B cell (primary cell): ENCODE measurements at places on chromosomes 5 and 9. TPM values are rescaled to one million over a fixed set of nuclear protein-coding genes. Genes with fewer than 3 reads are reported as not detected.

TRAF2 gene
- polyA plus RNA-seq: 25.5 and 35.5 TPM in 2 replicates

PCDHB10 gene
- not detected in 2 replicates for polyA plus RNA-seq

MRNIP gene
- polyA plus RNA-seq: 136 and 178 TPM in 2 replicates

SLC45A2 gene
- not detected in 2 replicates for polyA plus RNA-seq

IFNA2 gene
- not detected in 2 replicates for polyA plus RNA-seq

NMUR2 gene
- not detected in 2 replicates for polyA plus RNA-seq

HTR4 gene
- polyA plus RNA-seq: not detected in 2 replicates

SPTAN1 gene
- 129 TPM in 2 replicates for polyA plus RNA-seq

UAP1L1 gene
- polyA plus RNA-seq: 29.1 and 38.1 TPM in 2 replicates

ADAMTSL2 gene
- polyA plus RNA-seq: 0.03 TPM in 1 of 2 replicates, not detected in the other

DNA sequence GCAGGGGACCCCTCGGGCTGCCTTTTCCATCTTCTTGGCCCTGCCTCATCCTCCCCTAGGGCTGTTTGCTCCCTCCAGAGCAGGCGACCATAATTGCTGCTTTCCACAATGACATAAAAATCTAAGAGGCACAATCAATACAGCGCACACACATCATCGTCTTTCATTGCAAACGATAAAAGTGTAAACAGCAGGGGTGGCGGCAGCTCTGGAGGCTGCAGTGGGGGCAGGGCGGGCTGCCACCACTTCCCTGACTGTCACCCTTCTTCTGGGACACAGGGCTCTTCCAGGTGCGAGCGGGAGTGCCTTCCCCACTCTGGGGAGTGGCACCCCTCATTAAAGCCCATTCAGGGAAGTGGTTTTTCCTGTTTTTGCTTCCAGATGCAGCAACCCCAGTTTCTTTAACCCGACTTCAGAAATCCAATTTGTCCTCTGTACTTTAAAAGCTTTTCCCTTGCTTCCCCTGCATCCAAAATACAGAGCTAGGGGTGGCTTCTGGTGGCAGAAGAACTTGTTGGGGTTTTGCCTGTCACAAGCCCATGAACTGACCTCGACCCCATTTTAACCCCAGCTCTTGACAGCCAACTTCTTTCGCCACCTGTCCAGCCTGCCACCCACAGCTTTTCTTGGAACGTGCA is 45.7 kb downstream of the TSPAN17 start:
- DNase-seq: no peak

GRCh38 chr5:67147760-67148159 is 48.8 kb downstream of the CD180 start:
- DNase-seq: no peak

GRCh38 chr9:21964925-21965385 is 29.2 kb downstream of the CDKN2A start:
- peak; percentile 80 for DNase-seq

DNA sequence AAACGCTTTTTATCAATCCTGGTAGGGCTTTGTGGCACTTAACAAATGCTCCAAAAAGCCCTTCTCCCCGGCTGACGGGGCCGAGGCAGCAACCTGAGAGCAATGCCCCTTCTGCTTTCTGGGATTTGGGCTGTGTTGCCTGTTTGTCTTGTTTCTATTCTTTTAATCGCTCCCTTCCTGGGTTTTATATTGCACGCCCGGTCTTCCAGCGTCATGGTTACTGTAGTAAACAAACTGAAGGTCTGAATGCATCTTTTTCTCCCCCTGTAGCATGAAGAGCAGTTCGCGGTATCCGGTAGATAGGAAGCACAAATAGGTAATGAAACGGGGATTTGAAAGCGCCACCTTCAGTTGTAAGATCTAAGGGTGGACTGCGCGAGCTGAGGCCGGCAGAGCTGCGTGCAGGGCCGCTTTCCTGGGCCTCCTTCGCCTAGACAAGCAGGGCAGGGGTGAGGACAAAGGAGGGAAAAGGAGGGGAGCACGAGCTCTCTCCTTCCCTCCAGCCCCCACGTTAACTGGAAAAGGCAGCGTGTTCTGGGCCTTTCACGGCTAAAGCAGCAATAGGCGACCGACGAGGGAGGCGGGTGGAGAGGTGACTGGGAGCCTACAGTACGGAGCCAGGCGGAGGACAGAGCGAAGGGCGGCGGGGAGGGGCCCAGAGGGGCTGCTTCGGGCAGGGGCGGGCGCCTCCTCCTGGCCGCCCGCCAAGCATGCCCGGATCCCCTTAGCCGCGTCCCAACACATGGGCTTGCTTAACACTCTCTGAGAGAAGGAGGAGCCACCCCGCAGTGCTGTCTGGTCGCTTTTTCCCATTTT is 49.3 kb upstream of the ZNF366 start:
- peak; percentile 62 for DNase-seq

- no peak for DNase-seq
Observed at GRCh38 chr9:113185271-113185670, 34.5 kb downstream of the SLC31A2 start.

DNA sequence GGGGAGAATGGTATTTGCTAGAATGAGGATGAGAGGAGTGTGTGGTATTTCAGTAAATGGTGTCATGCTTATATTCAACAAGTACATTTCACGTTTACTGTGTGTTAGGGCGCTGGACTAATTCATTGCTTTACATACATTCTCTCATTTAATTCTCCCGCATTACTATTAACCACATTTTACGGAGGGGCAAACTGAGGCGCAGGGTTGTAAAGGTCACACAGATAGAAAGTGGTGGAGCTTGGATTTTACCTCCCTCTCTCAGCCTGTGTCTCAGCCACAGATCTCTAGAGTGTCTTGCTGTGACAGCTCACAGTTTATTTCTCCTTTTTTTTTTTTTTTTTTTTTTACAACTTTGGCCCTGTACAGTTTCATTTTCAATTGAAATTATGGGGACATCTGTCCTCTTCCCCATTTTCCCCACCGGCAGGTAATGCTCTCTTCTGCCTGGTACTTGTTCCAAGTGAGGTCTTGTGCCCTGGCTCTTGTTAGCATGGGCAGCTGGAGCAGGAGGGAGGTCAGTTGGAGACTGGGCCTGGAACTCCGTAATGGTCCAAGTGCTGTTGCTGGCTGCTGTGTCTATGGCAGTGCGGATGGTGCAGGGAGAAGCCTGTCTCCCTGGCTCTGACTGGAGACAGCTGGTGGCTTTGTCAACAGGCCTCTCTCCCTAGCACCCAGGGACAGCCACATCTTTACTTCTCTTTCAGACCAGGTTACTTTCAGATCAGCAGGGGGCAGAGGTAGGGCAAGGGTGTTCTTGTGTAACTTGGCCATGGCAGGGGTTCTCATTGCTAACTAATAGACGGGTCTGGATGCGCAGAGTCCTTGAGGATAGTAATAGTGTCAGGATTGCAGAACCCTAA is 20.5 kb upstream of the NDST1 start:
- peak; percentile 74 for DNase-seq

GRCh38 chr9:9893837-9894236 is 719.0 kb downstream of the PTPRD start:
- no peak for DNase-seq

- no peak for DNase-seq
Observed at GRCh38 chr5:180908998-180909731, 10.2 kb downstream of the BTNL8 start.

GRCh38 chr9:114459464-114459863 is 45.8 kb downstream of the WHRN start:
- no peak for DNase-seq

DNA sequence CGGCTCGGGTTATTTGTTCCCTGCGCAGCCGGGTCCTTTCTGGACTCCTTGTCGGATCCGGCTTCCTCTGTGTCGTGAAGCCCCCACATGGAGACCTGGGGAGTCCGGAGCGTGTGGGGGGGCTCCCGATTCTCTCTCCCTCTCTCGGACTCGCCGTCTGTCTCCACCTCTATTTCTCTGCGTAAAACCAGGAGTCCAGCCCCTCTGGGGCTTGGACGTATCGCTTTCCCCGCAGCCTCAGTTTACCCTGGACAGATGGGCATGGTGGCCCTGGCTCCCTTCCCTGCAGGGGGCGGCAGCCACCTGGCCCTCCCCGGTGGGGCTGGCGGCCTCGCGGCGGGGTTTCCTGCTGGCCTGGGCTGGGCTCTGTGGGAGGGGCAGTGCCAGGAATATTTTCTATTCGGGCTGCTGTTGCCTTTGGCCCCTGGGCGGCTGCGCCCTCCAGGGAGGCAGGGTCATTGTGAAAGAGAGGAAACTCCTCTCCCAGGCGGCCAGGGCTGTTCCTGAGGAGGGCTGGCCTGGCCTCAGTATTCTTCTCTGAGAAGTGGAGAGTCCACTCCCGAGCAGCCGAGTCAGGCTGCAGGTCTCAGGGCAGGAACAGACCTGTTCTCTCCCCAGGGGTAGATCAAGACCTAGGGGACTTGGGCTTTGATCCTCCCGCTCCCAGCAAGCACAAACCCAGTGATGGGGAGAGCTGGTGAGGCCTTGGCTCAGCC is 665 bp downstream of the ASS1 start:
- DNase-seq: no peak

GRCh38 chr5:81826128-81826527 is 75.2 kb upstream of the SSBP2 start:
- DNase-seq: no peak

DNA sequence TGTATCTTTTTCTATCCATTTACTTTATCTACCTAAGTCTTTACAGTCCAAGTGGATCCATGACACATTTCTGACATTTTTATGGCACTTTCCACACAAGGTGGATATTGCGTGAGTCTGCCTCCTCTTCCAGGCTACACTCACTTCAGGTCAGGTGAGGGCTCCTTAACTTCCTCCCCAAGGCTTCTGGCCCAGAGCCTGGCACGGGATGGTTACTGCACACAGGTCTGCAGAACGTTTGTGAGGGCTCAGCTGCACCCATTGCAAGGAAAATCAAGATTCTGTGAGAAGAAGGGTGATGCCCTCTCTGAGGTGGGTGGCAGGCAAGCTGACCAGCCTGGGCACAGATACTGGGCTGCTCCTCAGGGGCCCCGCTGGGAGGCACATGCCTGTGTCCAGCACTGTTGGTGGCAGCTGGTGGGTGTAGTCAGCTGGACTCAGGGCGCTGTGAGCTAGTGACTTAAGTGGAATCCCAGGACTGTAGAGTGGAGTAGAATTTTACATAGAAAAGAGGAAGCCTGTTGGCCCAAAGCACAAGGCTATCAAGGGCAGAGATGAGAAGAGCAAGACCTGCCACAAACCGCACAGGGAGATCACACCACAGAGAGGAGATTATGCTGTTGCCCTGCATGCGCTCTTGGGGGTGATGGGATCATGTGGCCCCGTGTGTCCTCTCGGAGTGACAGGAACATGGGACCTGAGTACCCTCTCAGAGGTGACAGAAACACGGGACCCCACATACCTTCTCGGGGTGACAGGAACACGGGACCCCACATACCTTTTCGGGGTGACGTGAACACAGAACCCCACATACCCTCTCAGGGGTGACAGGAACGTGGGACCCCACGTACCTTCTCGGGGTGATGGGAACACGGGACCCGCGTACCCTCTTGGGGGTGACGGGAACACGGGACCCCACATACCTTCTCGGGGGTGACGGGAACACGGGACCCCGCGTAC is 21.3 kb downstream of the AHRR start:
- no peak for DNase-seq

GRCh38 chr5:55037046-55037771 is 13.2 kb downstream of the GZMK start:
- no peak for DNase-seq

DNA sequence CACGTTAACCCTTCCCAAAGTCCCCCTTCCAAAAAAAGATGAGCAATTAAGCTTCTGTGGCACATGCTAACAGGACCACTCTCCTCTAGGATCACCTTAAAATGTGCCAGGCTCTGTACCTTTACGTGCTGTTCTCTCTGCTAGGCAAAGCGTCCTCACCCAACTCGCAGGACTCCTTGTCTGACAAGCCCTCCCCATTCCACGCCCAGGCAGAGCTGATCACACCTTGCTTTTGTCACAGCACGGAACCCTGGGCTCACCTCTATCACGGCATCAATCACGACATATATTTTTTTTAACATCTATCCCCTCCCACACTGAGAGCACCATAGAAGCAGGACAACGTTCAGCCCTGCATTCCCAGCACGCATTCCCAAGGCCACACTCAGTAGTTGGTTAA is 47.1 kb downstream of the CDK5RAP2 start:
- no peak for DNase-seq

GRCh38 chr5:68347536-68347935 is 132.0 kb downstream of the PIK3R1 start:
- DNase-seq: peak; percentile 22

- no peak for DNase-seq
Observed at GRCh38 chr5:85337435-85337834, 952.8 kb upstream of the EDIL3 start.

- no peak for DNase-seq
Observed at GRCh38 chr5:154758977-154759376, 3.8 kb downstream of the LARP1 start.

DNA sequence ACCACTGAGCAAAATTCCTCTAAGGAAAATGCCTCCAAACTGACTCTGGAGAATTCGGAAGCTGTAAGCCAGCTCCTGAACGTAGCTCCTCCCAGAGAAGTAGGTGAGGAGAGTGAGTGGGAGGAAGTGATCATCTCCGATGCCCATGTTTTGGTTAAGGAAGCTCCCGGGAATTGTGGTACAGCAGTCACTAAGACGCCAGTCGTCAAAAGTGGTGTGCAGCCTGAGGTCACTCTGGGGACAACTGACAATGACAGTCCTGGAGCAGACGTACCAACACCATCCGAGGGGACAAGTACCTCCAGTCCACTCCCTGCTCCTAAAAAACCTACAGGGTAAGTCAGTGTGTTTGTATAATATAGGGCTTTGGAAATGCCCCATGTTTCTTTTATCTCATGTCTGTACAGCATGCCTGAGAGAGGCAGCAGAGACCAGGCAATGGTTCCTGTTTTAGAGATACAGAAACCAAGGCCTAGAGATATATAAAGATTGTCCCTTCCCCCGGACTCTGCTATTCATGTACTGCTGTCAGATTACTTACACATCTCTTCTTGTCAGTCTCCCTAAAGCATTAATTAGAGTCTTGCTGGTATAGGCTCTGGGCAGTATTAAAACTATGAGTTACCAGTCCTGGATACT is 23.9 kb downstream of the HMGXB3 start:
- no peak for DNase-seq

GRCh38 chr5:107431998-107432397 is 238.7 kb downstream of the EFNA5 start:
- no peak for DNase-seq

GRCh38 chr5:1840741-1841521 is 39.7 kb downstream of the NDUFS6 start:
- DNase-seq: no peak

DNA sequence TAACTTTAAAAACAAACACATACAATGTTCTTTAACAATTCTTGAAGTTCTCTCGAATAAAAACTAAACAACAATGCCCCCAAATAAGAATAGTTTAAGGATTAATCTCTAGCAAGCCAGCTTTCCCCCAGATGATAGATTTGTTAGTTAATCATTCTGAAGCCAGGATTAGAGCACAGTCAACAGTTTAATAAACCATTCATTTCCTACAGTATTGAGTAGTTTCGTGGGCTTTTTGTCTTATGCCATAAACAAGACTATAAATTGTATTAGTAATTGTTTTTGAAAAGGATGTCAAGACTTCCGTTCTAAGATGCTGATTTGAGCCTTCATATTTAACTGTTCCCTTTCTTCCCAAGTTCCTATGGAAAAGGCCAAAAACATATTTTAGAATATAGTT is 136.6 kb downstream of the PIK3R1 start:
- no peak for DNase-seq

DNA sequence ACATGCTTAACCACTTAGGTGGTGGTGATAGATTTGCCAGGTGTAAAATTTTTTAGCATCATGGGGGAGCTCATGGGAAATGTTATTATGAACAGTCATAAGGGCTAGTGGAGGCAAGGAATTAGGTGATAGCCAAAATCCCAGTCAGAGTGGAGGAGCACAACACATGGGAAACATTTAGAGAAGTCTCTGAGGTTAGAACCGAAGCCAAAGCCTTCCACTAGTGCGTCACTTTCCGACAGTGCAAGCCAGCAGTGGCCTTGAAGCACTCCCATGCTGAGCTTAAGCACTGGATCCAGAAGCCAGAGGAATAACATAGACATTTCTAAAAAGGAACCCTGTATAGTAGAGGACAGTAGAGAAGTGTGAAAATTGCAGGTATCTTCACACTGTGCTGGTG is 101.5 kb upstream of the SNX2 start:
- DNase-seq: no peak
